Fibroblast of lung (primary cell): ENCODE measurements at places on chromosomes 2 and 18.

DNA sequence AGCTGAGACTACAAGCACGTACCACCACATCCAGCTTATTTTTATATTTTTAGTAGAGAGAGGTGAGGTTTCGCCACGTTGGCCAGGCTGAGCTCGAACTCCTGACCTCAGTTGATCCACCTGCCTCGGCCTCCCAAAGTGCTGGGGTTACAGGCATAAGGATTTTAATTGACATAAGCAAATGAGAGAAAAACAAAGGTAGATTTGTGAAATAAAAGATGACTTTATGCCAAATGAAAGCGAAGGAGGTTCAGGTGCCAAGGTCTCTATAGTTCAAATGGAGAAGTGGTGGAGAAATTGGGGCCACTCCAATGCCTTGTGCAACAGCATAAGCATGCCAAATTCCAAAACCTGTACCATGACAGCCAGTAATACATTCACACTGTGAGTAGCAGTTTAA is 180.6 kb downstream of the MREG start:
- DNase-seq, result no peak

DNA sequence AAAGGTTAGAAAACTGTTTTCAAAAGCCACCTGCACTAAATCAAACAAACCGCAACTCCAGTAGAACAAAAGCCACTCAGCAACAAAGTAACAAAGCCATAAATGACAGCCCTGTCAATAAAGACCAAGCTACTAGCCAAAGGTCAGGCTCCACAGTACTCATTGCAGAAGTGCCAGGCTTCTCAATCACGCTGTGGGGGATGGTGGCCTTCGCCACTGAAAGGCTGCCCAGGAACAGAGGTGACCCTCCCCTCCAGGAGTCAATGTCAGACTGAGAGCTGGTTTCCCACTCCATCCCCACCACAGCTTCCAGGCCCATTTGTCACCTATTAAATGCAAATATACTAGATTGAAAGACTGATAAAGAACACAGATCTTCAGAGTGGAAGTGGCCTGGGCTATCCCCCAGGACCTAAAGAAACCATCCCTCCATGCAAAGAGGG is 5.9 kb downstream of the ATP8B1 start:
- DNase-seq, result no peak

DNA sequence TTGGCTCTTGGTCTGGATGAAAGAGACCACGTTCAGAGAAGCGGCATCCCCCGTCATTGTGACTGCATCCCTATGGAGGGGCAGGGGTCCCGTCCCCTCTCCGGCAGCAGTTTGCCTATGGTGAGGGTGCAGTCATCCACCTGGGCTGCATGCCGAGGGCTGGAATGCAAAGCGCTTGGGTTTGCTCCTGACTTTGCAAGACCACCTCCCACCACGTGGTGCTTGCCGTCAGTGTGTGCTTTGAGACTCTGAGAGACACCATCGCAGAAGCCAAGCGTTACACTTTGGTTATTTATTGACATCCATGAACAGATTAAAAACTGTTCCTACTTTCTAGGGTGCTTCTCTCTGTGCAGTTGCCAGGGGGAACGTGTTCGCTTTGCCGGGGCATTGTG is 59.5 kb downstream of the SH3RF3 start:
- no peak for DNase-seq

- DNase-seq, result no peak
Measured at GRCh38 chr2:11397513-11397912, 53.1 kb upstream of the ROCK2 start.

GRCh38 chr2:221465776-221466175 is 106.3 kb downstream of the EPHA4 start:
- no peak for DNase-seq

- DNase-seq, result no peak
Measured at GRCh38 chr2:96965781-96966514, 20.4 kb downstream of the FAM178B start.

- DNase-seq, result no peak
Measured at GRCh38 chr18:79754831-79755351, 42.8 kb upstream of the KCNG2 start.

GRCh38 chr2:239275847-239276831 is 124.7 kb downstream of the HDAC4 start:
- DNase-seq, result peak; percentile 79

- DNase-seq, result no peak
Measured at GRCh38 chr2:64869126-64869525, 120.1 kb upstream of the SLC1A4 start.

- peak; percentile 15 for DNase-seq
Measured at GRCh38 chr2:173898178-173898668, 67.0 kb downstream of the SP3 start.

DNA sequence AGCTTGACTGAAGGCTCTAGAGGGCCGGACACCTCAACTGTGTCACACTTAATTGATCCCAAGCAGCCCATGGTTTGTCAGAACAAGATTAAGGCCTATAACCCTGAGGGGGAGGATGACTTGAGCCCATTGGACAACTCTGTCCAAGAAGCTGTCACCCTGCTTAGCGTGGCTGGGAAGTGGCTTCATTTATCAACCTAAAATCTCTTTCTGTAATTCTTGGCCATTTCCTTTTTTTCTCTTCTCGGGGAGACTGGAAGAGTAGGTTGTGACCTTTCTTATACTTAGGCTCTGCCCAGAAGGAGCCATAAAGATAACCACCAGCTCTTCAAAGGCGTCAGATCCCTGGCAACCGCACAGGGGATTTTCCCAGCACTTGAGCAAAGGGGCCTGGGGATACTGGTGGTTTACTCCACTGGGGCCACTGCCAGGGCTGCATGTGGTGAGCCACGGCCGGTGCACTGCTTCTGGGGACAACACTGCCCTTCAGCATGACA is 265.5 kb downstream of the CYRIA start:
- DNase-seq, result no peak

- DNase-seq, result no peak
Measured at GRCh38 chr2:239725551-239725890, 299.6 kb downstream of the NDUFA10 start.

DNA sequence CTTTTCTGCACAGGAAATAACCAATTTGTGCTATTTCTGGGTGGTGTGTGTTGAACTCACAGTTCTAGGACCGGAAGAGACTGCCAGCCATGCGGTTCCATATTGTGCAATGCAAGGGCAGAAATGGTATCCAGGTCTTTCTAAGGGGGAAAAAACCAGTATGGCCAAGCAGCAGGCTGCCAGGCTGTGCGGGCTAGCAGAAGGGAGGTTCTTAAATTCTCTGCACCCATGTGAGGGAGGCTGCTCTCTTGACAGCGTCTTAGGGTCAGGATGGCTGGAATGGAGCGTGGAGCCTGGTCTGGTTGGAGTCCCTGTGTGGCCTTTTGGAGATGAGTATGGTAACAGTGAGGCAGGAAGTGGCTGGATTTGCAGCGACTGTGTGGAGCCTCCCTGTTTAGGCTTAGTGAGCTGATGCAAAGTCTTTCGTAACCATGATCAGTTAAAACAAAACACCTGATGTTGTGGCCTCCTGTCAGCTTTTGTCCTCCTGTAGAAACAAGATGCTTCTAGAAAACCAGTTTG is 52.6 kb downstream of the NCK2 start:
- peak; percentile 47 for DNase-seq

- DNase-seq, result no peak
Measured at GRCh38 chr2:95350368-95350767, 52.1 kb upstream of the FAHD2A start.

DNA sequence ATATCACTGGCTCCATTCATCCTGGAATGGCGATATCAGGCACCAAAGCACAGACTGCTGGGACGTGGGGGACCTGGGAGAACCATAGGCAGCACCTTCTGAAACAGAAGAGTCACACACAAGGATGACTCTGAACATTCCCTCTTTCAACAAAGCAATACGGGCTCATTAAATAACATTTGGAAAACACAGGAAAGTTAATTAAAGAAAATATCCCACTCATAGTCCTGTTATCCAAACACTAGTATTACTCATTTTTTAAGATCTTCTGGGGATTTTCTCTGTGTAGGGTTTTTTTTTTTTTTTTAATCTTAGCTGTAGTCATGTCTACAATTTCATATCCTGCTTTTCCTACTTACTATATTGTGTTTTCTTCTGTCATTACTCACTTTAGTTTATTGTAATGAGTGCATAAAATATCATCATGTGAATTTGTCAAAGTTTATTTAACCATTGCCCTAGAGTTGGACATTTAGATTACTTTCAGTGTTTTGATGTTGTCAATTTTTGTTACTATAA is 70.0 kb upstream of the SP3 start:
- no peak for DNase-seq

DNA sequence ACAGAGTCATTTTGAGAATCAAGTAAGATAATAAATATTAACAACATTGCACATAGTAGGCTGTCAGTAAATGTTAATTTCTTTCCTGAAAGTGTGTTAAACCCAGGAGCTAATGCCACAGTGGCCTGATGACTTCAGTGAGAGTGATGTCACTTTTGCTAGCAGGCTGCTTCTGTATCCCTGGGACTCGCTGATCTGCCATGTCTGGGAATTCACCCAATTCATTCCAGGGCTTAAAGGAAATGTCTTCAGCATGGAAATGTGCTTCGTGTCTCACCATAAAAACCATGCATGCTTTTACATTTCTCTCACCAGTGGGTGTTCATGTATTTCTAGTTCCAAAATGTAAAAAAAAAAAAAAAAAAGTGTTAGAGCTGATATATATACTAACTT is 56.8 kb upstream of the MAPRE3 start:
- no peak for DNase-seq

- no peak for DNase-seq
Measured at GRCh38 chr2:130316596-130316995, 26.1 kb upstream of the IMP4 start.

DNA sequence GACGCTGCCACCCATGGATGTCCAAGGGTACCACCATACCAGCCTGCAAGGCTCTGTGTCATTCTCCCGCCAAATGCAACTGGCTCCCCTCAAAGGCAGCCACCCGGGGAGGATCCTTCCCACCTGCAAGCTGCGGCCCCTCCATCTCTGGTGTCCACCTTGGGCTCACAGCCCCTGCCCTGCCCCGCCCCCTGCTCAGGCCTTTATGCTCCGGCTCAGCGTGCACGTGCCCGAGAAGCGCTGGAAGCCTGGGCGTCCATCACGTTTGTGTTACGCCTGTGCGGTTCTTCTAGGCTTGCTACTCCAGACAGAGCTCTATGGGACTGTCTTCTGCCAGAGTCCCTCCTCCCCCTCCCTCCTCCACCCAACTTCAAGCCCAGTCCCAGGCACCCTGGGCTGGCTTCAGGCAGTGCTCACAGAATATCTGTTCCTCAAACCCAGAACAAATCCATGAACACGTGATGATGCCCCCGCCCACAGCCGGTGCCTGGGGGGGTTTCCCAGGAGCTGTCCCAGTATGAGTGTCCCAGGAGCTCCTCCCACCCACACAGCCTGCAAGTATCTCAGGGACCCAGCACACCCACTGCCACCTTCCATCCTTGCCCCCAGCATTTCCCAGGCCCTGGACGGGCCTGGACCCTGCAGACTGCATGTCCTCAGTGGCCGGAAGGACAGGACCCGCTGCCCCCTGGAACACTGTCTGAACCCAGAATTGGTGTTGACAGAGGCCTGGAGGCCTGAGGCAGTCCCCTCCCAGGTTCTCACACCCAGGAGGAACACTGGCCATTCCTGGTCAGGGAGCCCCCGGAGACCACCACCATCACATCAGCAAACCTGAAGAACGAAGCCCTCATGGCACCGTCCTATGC is 30.3 kb downstream of the KIF1A start:
- no peak for DNase-seq

GRCh38 chr2:86352727-86353221 is 15.3 kb upstream of the REEP1 start:
- no peak for DNase-seq

DNA sequence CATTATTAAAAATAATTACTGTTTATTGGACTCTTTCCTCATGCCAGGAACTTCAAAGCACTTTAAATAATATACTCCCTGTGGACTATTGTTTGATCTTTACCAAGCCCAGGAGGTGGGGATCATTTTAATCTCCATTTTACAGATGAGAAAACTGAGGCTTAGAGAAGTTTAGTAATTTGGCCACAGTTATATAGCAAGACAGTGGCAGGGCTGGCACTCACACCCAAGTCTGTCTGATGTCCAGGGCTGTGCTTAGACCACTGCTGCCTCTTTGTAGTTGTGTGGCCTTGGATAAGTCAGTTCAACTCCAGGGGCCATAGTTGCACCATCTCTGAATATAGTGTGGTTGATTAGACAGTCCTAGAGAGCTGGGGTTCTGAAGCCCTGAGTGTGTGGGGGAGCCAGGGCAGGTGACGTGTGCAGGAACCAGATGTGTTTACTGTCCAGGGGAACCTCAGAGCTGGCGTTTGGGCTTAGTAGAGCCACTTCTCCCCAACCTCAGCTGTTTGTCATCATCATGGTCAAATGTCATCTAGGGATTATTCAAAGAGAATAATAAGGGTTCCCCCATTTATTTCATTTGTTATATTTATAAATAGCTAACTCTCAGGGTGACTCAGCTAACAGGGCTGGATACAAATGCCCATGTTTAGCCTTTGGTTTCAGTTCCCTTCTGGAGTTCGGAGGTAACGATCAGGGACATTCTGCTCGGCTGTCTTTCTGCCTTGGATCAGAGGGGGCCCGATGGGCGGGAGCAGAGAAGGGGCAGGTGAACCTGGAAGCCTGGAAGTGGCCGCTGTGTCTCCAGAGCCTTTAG is 68.0 kb downstream of the BOLA3 start:
- no peak for DNase-seq

DNA sequence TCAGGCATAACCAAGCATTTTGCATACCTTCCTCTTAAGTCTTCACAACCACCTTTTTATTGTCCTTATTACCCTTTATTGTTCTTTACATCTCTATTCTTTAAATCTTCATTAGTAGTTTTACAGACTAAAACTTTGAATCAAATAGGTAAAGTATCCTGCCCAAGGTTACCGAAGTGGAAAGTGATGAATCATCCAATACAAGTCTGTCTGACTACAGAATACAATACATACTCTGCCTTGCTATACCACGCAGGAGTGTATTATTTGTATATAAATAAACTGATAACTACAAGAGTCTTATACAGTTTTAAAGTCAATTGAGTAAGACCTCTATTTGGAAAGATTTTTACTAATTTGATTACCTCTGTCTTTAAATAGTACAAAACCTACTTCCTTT is 196.0 kb downstream of the ZEB2 start:
- no peak for DNase-seq

DNA sequence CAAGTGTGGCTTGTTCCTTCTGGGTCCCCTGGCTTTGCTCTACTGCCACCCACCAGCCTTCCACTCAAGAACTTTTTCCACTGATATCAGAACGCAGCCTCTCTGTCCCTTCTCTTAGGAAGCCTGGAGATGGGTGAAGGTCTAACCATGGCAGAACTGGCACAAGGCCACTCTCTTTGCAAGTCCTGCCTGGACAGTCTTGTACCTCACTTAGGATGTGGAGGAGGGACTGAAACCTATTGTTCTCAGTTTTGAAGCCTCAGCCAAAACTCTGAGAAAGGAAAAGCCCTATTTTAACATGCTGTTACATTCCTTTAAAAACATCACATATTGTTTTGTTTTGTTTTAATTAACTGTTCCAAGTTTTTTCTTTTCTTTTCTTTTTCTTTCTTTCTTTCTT is 58.9 kb upstream of the NCOA1 start:
- no peak for DNase-seq
